ENCODE measurements at places on chromosomes 5 and 9. TPM values are rescaled to one million over a fixed set of nuclear protein-coding genes. Genes with fewer than 3 reads are reported as not detected.

NTMT1 gene
- 22.0 TPM for total RNA-seq

CNTNAP3 gene
- 0.10 TPM for total RNA-seq

CD180 gene
- 2.3 TPM for total RNA-seq

INSL4 gene
- total RNA-seq = not detected

SLC9A3 gene
- total RNA-seq = 1.8 TPM

CER1 gene
- not detected for total RNA-seq

SMIM33 gene
- not detected for total RNA-seq

Measured in mononuclear cell (primary cell).